NCI-H446 (cell line): ENCODE measurements at places on chromosomes 12 and 14.

- DNase-seq, result no peak
These were observed 42.0 kb downstream of the MOK start for GRCh38 chr14:102262929-102263462.

- no peak for DNase-seq
These were observed 99.3 kb downstream of the PHLDA1 start for GRCh38 chr12:75932241-75932640.

- DNase-seq, result no peak
These were observed 11.5 kb downstream of the RBM23 start for GRCh38 chr14:22907429-22907828.

GRCh38 chr12:23399402-23399933 is 550.0 kb downstream of the SOX5 start:
- no peak for DNase-seq

- DNase-seq, result no peak
These were observed 874 bp downstream of the CDC42BPB start for GRCh38 chr14:103056322-103057027.

- DNase-seq, result no peak
These were observed 7.0 kb downstream of the VCPKMT start for GRCh38 chr14:50109342-50109741.

DNA sequence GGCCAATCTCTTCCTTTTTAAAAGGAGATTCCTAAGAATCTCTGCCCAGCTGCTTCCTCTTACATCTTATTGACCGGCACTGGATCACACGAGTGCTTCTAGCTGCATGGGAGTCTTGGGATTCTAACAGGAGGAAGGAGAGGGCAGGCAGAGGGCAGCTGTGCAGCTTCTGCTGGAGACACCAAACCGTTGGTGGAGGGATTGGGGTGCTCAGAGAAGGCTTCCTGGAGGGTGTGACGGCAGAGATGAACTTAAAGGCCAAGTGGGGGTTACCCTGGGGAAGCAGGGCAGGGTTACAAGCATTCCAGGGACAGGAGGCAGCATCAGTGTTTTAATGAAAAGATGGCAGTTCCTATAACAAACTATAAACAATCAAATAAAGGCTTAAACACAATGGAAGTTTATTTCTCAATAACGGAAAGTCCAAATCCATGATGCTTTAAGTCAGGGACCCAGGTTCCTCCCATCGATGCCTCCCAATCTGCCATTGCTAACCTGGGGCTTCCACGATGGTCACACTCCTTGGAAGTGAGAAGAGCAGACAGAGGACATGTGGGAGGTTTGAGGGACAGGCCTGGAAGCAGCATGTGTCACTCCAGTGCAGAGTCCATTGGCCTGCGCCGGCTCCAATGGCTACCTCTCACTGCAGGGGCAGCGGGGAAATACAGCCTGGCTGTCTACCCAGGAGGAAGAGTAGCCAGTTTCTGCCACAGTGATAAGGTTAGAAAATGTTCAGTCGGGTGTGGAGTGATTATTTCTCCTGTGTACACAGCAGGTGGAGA is 53.1 kb upstream of the DDX11 start:
- DNase-seq, result no peak

DNA sequence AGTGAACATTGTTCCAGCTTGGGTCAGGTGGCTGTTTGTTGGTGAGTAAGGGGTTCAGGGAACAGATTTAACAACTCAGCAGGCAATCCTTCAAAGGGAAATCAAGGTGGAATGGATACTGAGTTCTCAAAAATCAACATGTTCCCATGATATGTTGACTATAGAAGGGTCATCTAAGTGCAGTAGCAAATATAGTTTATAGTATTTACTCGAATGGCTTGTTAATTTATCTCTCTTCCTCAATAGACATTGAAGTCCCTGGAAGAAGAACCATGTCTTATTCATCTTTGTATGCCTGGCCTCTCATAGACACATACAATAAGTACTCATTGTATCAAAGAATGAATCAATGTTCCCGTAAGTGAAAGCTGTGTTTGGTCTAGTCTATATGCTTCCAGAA is 24.5 kb upstream of the DUSP6 start:
- no peak for DNase-seq

DNA sequence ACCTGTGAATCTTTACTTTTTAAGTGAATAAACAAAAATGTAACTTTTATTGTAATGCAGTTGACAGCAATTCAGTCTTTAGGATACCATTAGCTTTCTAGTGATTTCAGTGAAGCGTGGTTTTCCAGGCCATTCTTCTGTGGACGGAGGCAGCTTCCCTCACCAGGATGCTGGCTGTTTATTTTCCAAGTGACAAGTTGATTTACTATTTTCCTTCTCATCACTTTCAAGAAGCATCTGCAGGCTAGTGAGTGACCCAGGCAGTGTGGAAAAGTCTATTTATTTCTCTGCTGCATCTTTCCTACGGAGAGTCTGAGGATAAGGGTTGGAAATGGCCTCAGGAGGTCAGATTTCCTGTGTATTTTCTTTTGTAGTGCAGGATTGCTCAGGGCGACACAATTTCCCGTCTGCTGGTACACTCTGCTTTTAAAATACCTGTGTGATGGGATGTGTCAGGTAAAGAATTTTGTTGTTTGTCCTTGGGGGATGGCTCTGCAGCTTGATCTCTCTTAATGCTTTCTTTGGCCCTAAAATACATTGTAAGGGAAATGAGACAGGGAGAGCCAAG is 467.8 kb downstream of the NRXN3 start:
- no peak for DNase-seq

DNA sequence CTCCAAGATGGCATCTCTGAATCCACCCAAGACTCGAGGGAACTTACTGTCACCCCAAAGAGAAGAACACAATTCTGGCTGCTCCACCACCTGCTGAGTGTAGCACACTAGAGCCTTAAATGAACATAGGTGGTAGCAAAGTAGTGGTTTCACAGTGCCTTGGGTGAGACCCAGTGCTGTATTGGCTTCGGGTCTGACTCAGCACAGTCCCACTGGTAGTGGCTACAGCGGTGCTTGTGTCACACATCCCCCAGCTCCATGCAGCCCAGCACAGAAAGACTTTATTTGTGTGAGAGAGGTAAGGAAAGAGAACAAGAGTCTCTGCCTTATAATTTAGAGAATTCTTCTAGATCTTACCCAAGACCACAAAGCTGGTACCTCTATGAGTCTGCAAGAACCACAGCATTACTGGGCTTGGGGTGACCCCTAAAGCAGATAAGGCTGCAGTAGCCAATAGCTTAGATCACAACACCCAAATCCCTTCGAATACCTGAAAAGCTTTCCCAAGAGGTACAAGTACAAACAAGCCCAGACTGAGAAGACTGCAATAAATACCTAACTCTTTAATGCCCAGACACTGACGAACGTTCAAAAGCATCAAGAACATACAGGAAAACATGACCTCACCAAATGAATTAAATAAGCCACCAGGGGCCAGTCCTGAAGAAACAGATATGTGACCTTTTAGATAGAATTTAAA is 83.3 kb upstream of the SLC38A4 start:
- no peak for DNase-seq

GRCh38 chr14:45698462-45699134 is 445.6 kb upstream of the MIS18BP1 start:
- DNase-seq, result no peak

DNA sequence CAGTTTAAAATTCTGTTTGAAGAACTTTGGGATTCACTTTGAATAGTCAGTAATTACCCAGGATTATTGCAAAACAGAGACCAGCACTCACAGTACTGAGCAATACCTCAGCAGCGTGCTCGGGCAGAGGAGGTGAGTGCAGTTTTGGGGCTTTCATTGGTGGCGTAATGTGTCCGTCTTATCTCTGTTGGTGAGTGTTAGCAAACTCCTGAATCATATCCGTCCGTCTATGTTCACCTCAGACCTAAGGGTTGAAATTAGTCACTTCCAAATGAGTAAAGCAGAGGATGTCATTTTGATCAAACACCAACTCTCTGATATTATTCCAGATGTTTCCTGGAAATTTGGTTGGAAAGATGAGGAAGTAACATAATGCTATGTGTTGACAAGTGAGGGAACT is 82.8 kb downstream of the BORCS5 start:
- no peak for DNase-seq

GRCh38 chr12:42284157-42284556 is 41.7 kb downstream of the ZCRB1 start:
- DNase-seq, result no peak

DNA sequence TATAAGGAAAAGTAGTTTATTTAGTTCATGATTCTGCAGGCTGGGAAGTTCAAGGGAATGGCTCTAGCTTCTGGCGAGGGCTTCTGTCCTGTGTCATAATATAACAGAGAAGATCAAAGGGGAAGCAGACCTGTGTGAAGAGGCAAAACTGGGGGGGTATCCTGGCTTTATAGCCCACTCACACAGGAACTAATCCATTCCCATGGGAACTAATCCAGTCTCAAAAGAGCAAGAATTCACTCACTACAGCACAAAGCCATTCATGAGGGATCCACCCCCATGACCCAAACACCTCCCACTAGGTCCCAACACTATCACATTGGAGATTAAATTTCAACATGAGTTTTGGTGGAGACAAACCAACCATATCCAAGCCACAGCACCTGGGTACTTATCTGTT is 6.9 kb downstream of the ALDH6A1 start:
- no peak for DNase-seq

GRCh38 chr12:5554711-5555110 is 122.8 kb downstream of the NTF3 start:
- no peak for DNase-seq

GRCh38 chr12:27105746-27106536 is 23.6 kb upstream of the C12orf71 start:
- DNase-seq, result no peak

- no peak for DNase-seq
These were observed 543.9 kb upstream of the LRFN5 start for GRCh38 chr14:41062826-41063225.
